ENCODE measurements at places on chromosomes 3 and 15.

DNA sequence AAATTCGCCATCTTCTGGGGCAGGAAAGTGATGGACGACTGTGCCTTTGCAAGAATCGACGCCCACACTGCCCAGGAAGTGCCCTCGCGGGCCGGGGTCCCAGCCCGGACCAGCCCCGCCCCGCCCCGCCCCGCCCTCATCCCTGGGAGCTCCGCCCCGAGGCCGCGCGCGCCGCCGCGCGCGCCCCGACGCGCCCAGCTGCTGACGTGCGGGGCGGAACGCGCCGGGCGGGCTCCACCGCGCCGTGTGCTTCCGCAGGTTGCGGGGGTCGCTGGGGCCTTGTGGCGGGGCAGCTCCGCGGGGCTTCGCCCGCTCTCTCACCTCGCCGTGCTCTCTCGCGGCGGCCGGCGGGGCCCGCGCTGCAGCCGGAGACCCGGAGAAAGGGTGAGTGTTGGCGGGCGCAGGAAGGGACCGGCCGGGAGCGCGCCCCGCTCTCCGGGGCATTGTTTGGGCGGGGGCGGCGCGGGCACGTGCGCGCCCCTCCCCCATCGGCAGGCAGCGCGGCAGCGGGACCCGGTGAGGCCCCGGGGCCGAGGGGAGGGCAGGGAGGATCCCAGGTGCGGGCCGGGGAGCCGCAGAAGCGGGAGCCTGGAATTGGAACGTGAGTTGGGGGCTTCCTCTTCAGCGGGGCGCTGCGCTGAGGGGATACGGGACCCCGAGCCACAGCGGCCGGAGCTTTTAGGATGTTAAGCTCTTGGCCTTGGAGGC lies at the start of gene YEATS2:
Gene YEATS2, plus strand, starts transcription at position 188 of the 708 bp plus-strand sequence. CDS start 17,366 bp downstream, outside the sequence.
- peak; percentile 91 for DNase-seq

DNA sequence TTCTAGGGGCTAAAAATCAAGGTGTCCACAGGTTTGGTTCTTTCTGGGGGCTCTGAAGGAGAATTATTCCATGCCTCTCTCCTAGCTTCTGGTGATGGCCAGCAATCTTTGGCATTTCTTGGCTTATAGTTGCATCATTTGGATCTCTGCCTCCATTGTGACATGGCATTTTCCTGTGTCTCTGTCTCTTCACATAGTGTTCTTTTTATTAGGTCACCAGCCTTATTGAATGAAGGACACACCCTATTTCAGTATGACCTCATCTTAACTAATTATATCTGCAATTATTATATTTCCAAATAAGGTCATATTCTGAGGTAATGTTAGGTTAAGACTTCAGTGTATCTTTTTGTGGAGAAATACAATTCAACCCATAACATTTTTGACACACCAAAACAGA lies 3.2 kb upstream of the GBE1 start:
- no peak for DNase-seq

GRCh38 chr15:31342781-31343626 lies 16.4 kb downstream of the KLF13 start:
- no peak for DNase-seq

DNA sequence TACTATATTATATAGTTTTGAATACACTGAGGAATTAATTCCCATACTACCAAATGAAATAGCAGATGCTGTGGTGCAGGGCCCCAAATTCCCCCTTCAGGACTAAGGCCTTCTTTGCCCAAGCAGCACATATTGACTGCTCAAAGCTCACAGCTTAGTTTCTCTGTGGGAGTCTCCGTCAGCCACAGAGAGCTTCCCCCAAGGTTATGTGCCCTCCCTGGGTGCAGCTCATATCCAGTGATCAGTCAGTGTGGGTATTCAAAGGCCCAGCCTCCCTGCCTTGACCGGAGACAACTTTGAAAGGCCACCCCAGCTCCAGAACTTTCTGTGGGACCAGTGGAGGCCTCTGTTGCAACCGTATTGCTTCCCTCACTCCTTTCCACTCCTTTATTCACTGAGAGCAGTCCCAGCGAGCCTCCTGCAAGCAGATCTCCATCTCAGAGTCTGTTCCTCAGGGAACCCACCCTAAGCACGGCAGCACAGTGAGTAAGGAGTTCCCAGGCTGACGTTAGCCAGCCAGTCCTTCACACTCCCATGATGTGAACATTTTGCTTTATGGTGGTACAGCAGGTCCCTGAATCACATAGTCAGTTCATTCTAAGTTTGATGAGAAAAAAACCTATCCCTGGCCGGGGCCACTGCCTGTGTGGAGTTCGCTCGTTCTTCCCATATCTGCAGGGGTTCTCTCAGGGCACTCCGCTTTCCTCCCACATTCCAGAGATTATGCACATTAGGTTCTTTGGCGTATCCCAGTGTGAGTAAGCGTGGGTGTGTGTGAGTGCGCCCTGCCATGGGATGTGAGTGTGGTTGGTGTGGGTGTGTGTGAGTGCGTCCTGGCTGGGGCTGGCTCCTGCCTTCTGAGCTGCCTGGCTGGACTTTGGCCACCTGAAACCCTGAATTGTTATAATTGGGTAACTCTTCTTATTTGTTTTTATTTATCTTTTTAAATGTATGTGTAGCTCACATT lies 64.4 kb upstream of the PPARG start:
- no peak for DNase-seq

GRCh38 chr15:94258246-94258645 lies 26.9 kb downstream of the MCTP2 start:
- DNase-seq = no peak

DNA sequence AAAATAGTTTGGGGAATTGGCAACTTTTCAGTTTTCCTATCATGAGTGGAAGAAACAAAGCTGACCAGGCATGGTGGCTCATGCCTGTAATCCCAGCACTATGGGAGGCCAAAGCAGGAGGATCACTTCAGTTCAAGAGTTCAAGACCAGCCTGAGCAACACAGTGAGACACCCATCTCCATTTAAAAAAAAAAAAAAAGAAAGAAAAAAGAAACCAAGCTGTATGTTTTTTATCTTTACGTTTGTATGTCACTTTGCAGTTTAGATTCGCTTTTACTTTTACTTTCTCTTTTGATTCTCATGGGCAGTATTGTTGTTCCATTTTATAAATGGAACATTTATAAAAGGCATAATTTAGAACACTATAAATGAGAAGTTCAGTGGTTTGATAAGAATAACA lies 31.2 kb upstream of the TNIK start:
- no peak for DNase-seq

DNA sequence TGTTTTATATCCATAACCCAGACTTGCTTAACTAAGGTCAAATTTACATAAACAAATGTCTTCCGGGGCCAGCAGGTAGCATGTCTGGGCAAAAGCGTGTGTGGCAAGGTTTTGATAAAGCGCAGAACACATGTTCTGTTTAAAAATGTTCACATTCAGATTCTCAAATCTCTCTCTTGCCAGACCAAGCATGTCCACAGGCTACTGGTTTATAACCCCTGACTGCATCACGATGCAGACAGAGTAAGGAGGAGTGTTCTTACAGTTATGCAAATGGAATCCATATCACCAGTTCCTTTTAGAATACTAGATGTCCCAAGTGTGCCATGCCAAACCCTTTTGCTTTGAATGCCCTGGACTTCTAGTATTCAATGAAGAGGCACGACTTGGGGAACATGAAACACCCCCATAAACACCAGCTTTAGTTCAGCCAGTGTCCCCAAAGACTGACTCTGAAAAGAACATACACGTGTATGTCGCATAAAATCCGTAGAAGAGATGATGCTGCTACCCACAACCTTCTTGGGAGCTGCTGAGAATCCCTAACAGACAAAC lies 412.0 kb downstream of the CNTN4 start:
- no peak for DNase-seq

- no peak for DNase-seq
These were observed 55.0 kb upstream of the PTX3 start for GRCh38 chr3:157381606-157382005.

- DNase-seq = no peak
These were observed 301.8 kb upstream of the PROK2 start for GRCh38 chr3:72086743-72087087.

GRCh38 chr3:51307458-51307857 lies 77.6 kb upstream of the MANF start:
- DNase-seq = no peak

DNA sequence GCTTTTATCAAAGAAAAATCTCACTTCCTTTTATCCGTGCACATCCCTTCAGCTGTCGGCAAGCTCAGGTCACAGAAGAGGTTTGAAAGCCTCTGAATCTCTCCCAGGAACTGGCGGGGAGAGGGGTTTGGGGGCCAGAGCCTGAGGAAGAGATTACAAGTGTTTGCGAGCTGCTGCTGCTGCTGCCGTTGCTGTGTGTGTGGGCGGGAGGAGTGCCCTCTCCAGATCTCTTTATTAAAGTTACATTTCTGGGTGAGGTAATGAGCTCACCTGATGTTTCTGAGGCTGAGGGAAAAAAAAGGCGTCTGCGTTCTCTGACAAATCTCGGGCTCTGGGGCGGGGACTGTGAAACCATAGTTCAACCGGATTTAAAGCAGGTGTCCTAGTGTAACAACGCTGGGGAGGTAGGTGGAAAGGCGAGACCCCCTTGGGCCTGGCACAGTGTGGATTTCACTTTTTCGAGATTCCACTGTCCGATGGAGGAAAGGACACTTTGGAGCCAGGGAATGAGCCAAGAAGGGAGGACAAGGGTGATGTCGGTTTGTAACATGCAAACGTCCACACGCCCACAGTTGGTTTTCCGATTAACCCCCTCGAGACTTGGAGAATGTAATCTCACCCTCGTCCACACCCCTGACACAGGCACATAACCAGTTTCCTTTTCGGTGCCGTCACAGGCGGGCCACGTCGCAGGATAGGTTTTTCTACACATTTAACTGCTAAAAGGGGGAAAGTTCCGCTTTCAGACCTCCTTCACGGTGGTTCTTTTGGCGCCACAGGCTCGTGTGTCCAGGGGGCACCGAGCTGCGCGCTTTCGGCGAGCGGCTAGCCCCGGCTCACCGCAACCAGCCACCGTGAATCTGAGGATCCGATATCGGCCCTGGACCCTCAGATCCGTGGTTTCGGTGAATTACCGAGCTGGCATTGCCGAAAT lies 2.1 kb downstream of the ALCAM start:
- peak; percentile 81 for DNase-seq

DNA sequence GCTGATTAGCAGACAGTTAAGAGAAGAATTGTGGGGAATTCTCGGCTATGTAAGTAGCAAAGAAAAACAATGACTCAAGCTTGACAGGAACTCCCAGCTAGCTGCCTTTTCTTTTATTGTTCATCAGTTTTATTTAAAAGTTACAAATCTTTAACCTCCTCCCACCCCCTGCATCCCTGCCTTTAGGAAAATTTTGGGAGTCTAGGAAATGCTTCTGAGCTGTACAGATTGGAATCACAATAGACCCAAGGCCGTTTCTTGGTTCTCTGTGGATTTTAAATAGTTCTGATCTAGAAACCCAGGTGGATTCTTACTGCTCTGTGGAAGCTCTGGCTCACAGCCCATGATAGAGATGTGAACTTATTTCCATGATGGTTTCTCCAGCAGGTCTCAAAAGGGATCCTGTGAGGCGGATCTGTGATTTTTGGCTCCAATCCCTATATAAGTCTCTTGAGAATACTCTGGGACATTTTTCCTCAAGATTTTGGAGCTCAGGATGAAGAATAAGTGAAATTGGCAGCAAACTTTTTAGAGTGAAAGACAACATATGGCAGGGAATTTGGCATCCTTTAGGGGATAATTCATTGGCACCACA lies 312.3 kb downstream of the EPHA3 start:
- no peak for DNase-seq

GRCh38 chr3:21920421-21920861 lies 169.4 kb upstream of the ZNF385D start:
- no peak for DNase-seq

DNA sequence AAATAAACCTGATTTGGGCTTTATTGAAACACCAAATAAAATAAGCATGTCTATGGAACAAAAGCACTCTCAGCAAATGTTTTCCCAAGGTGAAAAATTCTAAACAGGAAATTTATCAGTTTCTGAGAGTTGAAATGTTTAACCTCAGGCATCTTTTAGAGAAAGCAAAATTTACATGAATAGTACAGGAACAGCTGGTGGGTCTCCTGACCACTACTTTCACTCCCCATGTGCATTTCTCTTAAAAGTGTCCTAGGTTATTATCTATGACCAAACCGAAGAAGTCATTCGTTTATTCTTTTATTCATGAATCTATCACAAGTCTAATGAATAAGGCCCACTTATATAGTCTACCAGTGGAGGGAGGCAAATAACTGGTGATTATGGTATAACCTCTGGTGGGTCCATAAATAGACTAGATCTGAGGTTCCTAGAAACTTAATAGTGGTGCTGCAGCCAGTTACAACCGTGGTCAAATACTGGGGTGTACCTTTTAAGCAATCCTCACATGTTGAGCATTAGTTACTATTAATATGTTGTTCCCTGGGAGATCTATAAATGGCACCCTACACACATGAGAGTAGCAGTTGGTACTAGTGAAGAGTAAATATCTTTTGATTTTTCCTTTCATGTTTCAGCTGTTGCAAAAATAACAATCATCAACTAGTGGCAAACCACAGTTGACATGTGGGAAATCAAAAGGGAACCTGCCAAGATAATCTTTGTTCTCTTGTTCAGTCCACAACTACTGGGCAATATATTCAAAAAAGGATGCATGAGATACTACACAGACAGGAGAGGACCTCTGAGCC lies 169.3 kb upstream of the STAC start:
- DNase-seq = no peak

GRCh38 chr3:45246241-45246640 lies 20.2 kb upstream of the TMEM158 start:
- no peak for DNase-seq

GRCh38 chr3:65534805-65535204 lies 503.9 kb downstream of the MAGI1 start:
- DNase-seq = no peak

DNA sequence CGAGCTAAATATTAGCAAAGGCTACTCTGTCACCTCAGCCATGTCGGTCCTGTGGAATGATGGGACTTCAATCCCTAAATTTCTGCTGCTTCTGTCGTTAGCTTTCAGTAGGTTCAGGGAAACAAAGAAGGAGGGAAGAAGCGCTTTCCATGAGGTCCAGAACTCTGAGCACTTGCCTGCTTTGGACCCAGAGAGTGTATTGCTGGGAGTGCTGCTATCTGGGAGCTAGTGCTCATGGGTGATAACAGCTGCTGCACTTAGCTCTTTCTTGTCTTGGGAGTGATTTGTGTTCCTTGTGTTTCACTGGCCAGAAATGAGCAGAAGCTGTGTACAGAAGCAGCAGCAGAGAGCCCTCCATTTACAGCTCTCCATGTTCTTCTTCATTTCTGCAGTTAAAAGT lies 369.8 kb downstream of the DIPK2A start:
- DNase-seq = no peak

All from osteocyte (in vitro differentiated cells).